Mucosa of gallbladder (tissue), 1 donor: ENCODE measurements at places on chromosomes 4 and X. TPM values are rescaled to one million over a fixed set of nuclear protein-coding genes. Genes with fewer than 3 reads are reported as not detected.

GPM6B gene
- 6.8 TPM for total RNA-seq

BEX5 gene
- total RNA-seq, result 41.1 TPM

TRIML1 gene
- not detected for total RNA-seq

UPF3B gene
- total RNA-seq, result 7.3 TPM

FAM9B gene
- not detected for total RNA-seq

ZBTB33 gene
- 19.9 TPM for total RNA-seq

HSFX2 gene
- total RNA-seq, result 0.83 TPM

TMEM35A gene
- total RNA-seq, result 4.0 TPM

IL2RG gene
- 8.9 TPM for total RNA-seq

MAGEA11 gene
- total RNA-seq, result not detected

PDZD4 gene
- total RNA-seq, result 15.1 TPM

HTN3 gene
- total RNA-seq, result not detected

TMSB15C gene
- 2.4 TPM for total RNA-seq

NIPAL1 gene
- 9.2 TPM for total RNA-seq

RBMXL3 gene
- total RNA-seq, result not detected

PF4V1 gene
- not detected for total RNA-seq

TRIM60 gene
- not detected for total RNA-seq

CXCL5 gene
- total RNA-seq, result 0.09 TPM

BCLAF3 gene
- 13.8 TPM for total RNA-seq

AMBN gene
- total RNA-seq, result not detected

MAML3 gene
- total RNA-seq, result 13.9 TPM

SERPINA7 gene
- 0.26 TPM for total RNA-seq

GAGE12J gene
- total RNA-seq, result not detected

CYBB gene
- 41.8 TPM for total RNA-seq

ADGRL3 gene
- 3.5 TPM for total RNA-seq

RHOH gene
- 7.9 TPM for total RNA-seq

TNMD gene
- total RNA-seq, result not detected

SOD3 gene
- total RNA-seq, result 86.8 TPM

GPR119 gene
- total RNA-seq, result not detected

MAMLD1 gene
- total RNA-seq, result 1.9 TPM

HMX1 gene
- not detected for total RNA-seq

EFHC2 gene
- total RNA-seq, result 3.7 TPM

ARHGAP6 gene
- 12.0 TPM for total RNA-seq

F11 gene
- total RNA-seq, result 23.9 TPM

MEPE gene
- not detected for total RNA-seq

ADH7 gene
- not detected for total RNA-seq

IL2 gene
- 3.4 TPM for total RNA-seq

KLHL13 gene
- total RNA-seq, result 22.6 TPM

GPAT3 gene
- 11.2 TPM for total RNA-seq

EMCN gene
- 13.9 TPM for total RNA-seq

HMGN5 gene
- 4.6 TPM for total RNA-seq

SLAIN2 gene
- total RNA-seq, result 91.4 TPM
